ENCODE measurements at places on chromosomes 7 and 10. TPM values are rescaled to one million over a fixed set of nuclear protein-coding genes. Genes with fewer than 3 reads are reported as not detected.

Gene NCF1
- 3.0 TPM for total RNA-seq

GRCh38 chr10:59382831-59383295, 20.5 kb upstream of the FAM13C start:
- H3K4me1 ChIP-seq, result no peaks in the 10 kb centered on the region
- no peak for DNase-seq
- H3K27ac ChIP-seq, result no peak overlapping the region
- H3K27me3 ChIP-seq, result no peaks in the 10 kb centered on the region
- H3K4me3 ChIP-seq, result no peak overlapping the region

- peak overlapping the region; percentile 91 for H3K27ac ChIP-seq
- peaks cover 71% of the 10 kb centered on the region for H3K27me3 ChIP-seq
- H3K36me3 ChIP-seq, result peaks cover 9% of the 10 kb centered on the region
- DNase-seq, result peak; percentile 72
- peaks cover 47% of the 10 kb centered on the region for H3K4me1 ChIP-seq
- H3K4me3 ChIP-seq, result peak overlapping the region; percentile 86
These were observed 4.7 kb upstream of the SPAG6 start for GRCh38 chr10:22340329-22341189.

DNA sequence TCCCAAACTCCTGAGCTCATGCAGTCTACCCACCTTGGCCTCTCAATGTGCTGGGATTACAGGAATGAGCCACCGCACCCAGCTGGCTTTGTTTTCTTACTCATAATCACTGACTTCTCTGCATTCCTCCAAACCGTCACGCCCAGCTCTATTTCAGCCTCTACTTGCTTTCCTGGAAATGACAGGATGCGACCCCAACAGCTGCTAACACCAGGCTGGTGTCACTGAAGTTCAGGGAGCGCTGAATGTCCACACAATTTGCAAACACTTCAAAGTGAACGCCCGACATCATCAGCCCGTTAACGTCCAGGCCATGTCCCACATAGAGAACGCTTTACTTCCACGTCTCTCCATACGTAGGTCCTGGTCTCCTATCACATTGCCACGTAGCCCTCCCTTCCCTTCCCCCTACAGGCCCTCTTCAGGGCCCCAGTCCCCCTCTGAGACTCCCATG, 12.8 kb upstream of the PROSER2 start:
- H3K27me3 ChIP-seq, result no peaks in the 10 kb centered on the region
- no peaks in the 10 kb centered on the region for H3K36me3 ChIP-seq
- no peak overlapping the region for H3K4me3 ChIP-seq
- no peaks in the 10 kb centered on the region for H3K4me1 ChIP-seq
- no peak overlapping the region for H3K27ac ChIP-seq
- DNase-seq, result no peak

Gene MRPS33
- total RNA-seq, result 62.9 TPM

GRCh38 chr7:106827626-106828025, 37.5 kb upstream of the PIK3CG start:
- no peak for DNase-seq
- H3K27ac ChIP-seq, result no peak overlapping the region
- H3K36me3 ChIP-seq, result no peaks in the 10 kb centered on the region
- H3K27me3 ChIP-seq, result no peaks in the 10 kb centered on the region
- H3K4me3 ChIP-seq, result no peak overlapping the region

DNA sequence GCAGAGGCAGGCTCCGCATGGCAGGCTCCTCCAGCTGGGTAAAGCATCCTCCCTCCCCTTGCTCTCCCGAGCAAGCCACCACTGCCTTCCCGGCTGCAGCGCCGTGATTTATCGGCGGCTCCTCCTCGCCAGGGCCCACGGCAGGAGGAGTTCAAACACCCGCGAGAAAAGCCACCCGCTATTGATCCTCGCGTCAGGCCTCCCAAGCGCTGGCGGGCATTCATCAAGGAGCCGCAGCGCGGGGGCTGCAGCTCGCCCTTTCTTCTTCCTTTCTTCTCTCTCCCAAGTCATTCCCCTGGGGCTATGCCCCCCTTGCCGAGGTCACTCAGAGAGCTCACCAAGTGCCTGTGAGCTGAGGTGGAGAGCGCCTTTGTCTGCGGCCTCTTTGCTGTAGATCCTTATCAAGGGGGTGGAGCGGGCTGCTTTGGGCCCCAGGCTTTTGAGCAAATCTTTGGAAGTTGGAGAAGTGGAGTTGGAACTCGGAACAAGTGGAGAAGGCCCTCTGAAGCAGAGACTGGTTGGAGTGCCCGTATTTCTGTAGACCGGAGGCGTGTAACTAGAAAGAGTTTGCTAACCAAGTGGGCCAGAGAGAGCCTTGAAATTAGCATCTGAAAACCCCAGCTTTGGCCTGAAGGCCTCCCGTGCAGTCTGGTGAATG, 107.2 kb upstream of the PPIF start:
- no peak for DNase-seq
- peaks cover 47% of the 10 kb centered on the region for H3K4me1 ChIP-seq
- peaks cover 4% of the 10 kb centered on the region for H3K36me3 ChIP-seq

Gene EXOC4
- 75.1 TPM for total RNA-seq

DNA sequence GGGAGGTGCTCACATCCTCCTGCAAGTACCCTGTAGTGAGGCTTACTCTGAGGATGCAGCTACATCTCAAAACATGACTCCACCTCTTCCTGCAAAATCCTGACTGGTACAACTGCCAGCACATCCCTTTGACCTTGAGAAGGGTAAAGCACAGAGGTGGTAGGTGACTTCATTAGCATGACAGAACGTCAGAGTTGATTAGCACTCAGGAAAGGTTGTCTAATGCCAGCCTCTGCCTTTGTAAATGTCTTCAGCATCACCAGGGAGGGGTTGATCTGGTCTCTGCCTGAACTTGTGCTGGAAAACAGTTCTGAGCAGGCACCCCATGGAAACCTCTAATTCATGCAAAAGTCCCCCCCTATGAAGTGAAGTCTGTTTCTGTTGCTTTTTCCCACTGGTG, 591.3 kb upstream of the GALNT17 start:
- no peak for DNase-seq
- H3K27ac ChIP-seq, result no peak overlapping the region
- H3K36me3 ChIP-seq, result no peaks in the 10 kb centered on the region
- H3K27me3 ChIP-seq, result no peaks in the 10 kb centered on the region

DNA sequence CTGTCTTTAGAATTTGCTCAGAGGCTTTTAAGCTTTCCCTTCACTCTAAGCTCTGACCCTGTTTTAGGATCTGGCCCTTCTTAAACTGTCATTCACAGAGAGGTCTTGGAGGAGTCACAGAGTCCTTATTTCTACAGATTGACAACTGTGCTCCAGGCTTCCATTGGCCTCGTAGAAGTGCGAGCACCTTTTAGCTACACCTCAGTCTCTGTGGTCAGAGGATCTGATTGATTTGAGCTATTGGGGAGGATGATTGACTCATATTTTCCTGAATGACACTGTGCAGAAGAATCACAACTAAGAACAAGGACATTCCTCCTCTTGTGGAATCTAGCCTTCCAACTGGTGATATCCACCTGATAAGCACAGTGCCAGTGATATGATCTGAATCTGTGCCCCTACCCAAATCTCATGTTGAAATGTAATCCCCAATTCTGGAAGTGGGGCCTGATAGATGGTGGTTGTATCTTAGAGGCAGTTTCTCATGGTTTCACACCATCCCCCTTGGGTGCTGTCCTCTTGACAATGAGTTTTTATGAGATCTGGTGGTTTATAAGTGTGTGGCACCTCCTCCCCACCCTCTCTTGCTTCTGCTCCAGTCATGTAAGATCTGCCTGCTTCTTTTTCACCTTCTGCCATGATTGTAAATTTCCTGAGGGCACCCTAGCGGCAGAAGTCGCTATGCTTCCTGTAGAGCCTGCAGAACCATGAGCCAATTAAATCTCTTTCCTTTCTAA, 3.2 kb downstream of the CYP3A7 start:
- DNase-seq, result no peak
- no peaks in the 10 kb centered on the region for H3K36me3 ChIP-seq
- H3K27ac ChIP-seq, result no peak overlapping the region
- H3K27me3 ChIP-seq, result no peaks in the 10 kb centered on the region

DNA sequence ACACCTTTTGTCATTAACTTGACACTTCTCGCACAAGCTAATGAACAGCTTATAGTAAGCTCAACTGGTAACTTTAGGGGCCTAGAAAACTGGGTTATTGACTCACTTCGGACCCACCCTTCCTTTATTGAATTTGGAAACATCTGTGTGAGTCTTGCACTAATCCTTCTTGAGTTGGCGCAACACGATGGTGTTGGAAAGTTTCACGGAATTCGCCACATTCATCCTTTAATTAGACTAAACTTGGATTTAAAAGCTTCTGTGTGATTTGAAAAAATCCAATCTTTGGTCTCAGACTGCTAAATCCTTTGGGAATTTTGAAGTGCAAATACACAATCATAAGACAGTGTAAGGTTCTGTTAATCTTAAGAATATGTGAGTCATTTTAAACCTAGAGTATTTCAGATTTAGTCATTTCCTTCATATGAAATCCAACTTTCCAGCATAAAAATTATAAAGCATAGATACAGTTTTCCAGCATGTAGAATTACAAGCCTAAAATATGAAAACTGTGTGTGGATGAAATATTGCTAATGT, 15.1 kb downstream of the FZD8 start:
- H3K36me3 ChIP-seq, result no peaks in the 10 kb centered on the region
- H3K27ac ChIP-seq, result no peak overlapping the region
- H3K4me3 ChIP-seq, result no peak overlapping the region
- DNase-seq, result no peak
- H3K27me3 ChIP-seq, result peaks cover 3% of the 10 kb centered on the region
- H3K4me1 ChIP-seq, result no peaks in the 10 kb centered on the region

DNA sequence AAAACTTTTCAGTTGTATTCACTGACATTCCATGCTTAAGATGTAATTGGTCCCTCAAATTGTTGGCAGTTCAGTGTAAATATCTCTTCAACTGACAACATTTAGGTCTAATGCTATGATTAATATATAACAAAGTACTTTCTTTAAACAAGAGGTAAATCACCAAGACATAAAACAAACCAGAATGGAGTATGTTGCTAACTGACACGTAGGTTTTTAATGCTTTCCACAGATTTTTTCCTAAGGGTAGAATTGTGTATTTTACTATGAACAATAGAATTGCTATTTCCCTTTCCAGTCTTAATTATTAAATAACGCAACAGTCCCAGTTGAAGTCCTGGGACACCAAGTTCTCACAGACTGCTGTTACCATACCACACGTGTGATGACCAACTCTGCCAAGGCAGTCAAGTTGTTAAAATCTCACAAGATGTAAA, 4.1 kb downstream of the JCAD start:
- no peak overlapping the region for H3K27ac ChIP-seq
- no peak overlapping the region for H3K4me3 ChIP-seq
- DNase-seq, result no peak
- peaks cover 4% of the 10 kb centered on the region for H3K4me1 ChIP-seq

DNA sequence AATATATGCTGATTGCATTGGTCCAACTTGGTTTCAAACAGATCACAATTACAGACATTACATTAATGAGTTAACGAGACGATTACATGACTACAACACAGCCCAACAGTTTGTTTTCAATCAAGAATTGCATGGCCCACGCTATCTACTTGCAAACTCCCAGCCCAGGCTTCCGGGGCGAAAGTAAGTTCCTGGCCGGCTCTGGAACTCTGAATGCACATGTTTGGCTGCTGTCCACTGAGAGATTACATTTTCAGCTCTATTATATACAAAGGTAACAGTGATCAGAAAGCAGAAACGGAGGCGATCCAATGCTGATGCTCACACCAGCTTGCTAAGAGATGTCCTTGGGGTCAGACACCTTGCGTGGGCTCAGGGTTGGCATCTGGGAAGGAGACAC, 206.3 kb downstream of the FANK1 start:
- H3K4me1 ChIP-seq, result no peaks in the 10 kb centered on the region
- no peaks in the 10 kb centered on the region for H3K36me3 ChIP-seq
- no peak for DNase-seq
- H3K27ac ChIP-seq, result no peak overlapping the region
- H3K4me3 ChIP-seq, result no peak overlapping the region
- H3K27me3 ChIP-seq, result no peaks in the 10 kb centered on the region

DNA sequence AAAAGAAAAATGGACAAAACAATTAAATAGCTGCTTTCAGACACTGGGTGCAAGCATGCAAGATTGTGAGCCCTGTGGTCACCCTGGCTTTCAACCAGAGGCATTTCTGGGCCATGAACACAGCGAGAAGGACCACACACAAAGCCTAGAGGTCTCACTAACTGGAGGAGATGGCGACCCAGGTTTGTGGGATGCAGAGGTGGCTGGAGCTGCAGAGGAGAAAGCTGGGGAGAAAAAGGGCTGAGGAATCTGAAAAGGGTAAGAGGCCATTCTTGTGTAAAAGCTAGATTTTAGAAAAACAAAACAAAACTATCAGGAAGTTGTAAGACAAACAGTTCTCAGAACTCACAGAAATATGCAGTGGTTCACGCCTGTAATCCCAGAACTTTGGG, 30.1 kb upstream of the PTPRN2 start:
- no peak overlapping the region for H3K4me3 ChIP-seq
- H3K36me3 ChIP-seq, result peaks cover 38% of the 10 kb centered on the region
- DNase-seq, result no peak
- no peak overlapping the region for H3K27ac ChIP-seq
- H3K27me3 ChIP-seq, result no peaks in the 10 kb centered on the region
- H3K4me1 ChIP-seq, result no peaks in the 10 kb centered on the region

Gene DKK1
- not detected for total RNA-seq

DNA sequence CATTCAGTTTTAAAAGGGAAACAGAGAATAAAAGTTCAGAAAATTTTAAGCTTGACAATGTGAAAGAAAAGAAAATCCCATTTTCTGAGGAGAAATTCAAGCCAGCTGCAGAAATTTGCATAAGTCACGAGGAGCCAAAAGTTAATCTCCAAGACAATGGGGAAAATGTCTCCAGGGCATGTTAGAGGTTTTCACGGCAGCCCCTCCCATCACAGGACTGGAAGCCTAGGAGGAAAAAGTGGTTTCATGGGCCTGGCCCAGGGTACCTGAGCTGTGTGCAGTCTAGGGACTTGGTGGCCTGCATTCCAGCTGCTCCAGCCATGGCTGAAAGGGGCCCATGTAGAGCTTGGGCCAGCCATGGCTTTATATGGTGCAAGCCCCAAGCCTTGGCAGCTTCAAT, 59.6 kb upstream of the NXPH1 start:
- H3K4me1 ChIP-seq, result no peaks in the 10 kb centered on the region
- H3K27me3 ChIP-seq, result peaks cover 5% of the 10 kb centered on the region
- no peak overlapping the region for H3K4me3 ChIP-seq
- no peaks in the 10 kb centered on the region for H3K36me3 ChIP-seq
- H3K27ac ChIP-seq, result no peak overlapping the region

DNA sequence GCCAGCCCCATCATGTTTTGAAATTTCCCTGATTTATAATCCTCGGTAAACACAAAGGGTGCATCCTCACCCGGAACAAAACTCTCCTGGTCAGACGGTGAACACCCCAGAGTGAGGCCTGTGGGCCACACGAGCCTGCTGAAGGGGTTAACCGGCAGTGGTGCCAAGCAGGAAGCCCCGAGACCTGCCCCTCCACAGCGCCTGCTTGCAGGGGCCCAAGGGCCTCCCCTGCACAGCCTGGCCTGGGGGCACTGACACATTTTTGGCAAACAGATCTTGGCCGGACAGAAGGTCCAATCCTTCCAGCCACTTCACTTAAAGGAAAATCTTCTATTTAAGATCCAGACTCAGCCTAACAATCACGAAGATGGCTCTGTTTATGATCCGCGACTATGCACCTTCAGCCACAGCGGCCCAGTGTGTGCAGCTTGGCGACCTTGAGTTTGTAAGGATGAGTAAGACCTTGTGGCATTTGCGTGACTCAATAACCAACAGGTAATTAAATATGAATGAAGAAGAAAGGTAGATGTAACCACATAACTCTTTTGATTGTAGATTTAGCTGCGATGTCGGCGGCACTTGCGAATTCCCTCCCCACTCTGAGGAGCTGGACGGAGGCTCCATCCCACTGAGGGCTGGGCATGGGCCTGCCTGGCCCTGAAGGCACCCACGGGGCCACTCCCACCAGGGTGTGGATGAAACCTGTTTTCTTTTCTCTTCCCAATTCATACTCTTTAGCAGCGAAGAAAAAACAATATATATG, 328.2 kb downstream of the DNAJB6 start:
- no peaks in the 10 kb centered on the region for H3K36me3 ChIP-seq
- H3K27ac ChIP-seq, result no peak overlapping the region
- peaks cover 17% of the 10 kb centered on the region for H3K4me1 ChIP-seq
- peaks cover 13% of the 10 kb centered on the region for H3K27me3 ChIP-seq
